Tibial artery (tissue), 4 donors: ENCODE measurements at places on chromosomes 4 and X.
A peak's percentile ranks its signal among the peaks of the same experiment; 100 is the strongest.

DNA sequence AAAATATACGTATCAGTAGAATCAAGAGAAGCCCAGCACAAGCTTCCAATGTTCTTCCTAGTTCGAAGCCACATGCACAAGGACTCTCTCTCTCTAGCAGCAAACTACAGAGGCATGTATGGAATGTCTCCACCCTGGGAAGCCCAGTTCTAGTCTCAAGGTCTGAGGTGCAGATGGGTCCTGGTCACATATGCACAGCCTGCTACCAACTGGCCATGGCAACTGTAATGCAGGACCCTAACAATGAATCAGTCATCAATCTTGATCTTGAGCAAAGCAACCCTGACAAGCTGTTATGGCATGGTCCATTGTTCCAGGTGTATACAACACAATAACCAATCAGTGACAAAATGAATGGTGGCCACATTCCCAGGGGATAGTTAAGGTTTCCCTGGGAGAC, 55.8 kb downstream of the MBNL3 start:
- H3K4me1 ChIP-seq, result no peaks in the 10 kb centered on the region
- no peak overlapping the region for H3K4me3 ChIP-seq
- no peak for DNase-seq
- H3K27me3 ChIP-seq, result no peaks in the 10 kb centered on the region
- H3K27ac ChIP-seq, result no peak overlapping the region
- H3K36me3 ChIP-seq, result no peaks in the 10 kb centered on the region

GRCh38 chr4:103067841-103068547, 8.6 kb downstream of the SLC9B2 start:
- no peak for DNase-seq
- no peaks in the 10 kb centered on the region for H3K27me3 ChIP-seq
- H3K4me3 ChIP-seq, result no peak overlapping the region
- no peaks in the 10 kb centered on the region for H3K36me3 ChIP-seq
- no peaks in the 10 kb centered on the region for H3K4me1 ChIP-seq

GRCh38 chr4:102594000-102594399, 92.8 kb downstream of the NFKB1 start:
- no peaks in the 10 kb centered on the region for H3K4me1 ChIP-seq
- H3K36me3 ChIP-seq, result peaks cover 62% of the 10 kb centered on the region

- H3K4me1 ChIP-seq, result peaks cover 3% of the 10 kb centered on the region
- H3K36me3 ChIP-seq, result no peaks in the 10 kb centered on the region
- H3K4me3 ChIP-seq, result no peak overlapping the region
- H3K27me3 ChIP-seq, result no peaks in the 10 kb centered on the region
These were observed 22.1 kb downstream of the LIMCH1 start for GRCh38 chr4:41559940-41560516.

GRCh38 chr4:30559481-30559880, 160.7 kb upstream of the PCDH7 start:
- no peak for DNase-seq
- H3K36me3 ChIP-seq, result no peaks in the 10 kb centered on the region
- H3K4me3 ChIP-seq, result no peak overlapping the region
- H3K4me1 ChIP-seq, result no peaks in the 10 kb centered on the region
- no peak overlapping the region for H3K27ac ChIP-seq
- H3K27me3 ChIP-seq, result no peaks in the 10 kb centered on the region

- DNase-seq, result no peak
- no peaks in the 10 kb centered on the region for H3K36me3 ChIP-seq
- H3K27ac ChIP-seq, result no peak overlapping the region
- H3K4me1 ChIP-seq, result no peaks in the 10 kb centered on the region
- no peak overlapping the region for H3K4me3 ChIP-seq
These were observed 66.1 kb downstream of the CDS1 start for GRCh38 chr4:84648863-84649647.

- no peak for DNase-seq
- no peak overlapping the region for H3K4me3 ChIP-seq
- H3K36me3 ChIP-seq, result no peaks in the 10 kb centered on the region
- no peaks in the 10 kb centered on the region for H3K4me1 ChIP-seq
- H3K27ac ChIP-seq, result no peak overlapping the region
These were observed 43.1 kb upstream of the KLHL2 start for GRCh38 chr4:165164257-165164656.

DNA sequence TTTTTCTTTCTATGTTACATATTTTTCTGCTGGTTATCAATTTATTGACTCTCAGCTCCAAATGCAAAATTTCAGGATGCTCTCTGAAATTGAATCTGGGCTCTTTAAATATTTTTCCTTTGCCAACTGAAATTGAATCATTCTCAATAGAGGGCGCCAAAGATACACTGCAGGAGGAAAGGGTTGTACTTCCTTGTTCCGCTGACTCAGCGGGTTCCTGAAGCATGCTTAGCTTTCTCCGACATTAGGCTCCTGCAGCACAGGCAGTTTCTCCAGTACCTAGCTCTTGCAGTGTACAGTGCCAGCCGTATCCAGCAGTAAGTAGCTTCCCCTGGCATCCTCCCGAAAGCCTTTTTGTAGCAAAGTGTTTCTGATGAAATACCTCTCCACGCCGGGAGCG, 28.8 kb upstream of the CFAP47 start:
- no peak overlapping the region for H3K4me3 ChIP-seq
- peak; percentile 19 for DNase-seq
- H3K4me1 ChIP-seq, result no peaks in the 10 kb centered on the region
- no peak overlapping the region for H3K27ac ChIP-seq

DNA sequence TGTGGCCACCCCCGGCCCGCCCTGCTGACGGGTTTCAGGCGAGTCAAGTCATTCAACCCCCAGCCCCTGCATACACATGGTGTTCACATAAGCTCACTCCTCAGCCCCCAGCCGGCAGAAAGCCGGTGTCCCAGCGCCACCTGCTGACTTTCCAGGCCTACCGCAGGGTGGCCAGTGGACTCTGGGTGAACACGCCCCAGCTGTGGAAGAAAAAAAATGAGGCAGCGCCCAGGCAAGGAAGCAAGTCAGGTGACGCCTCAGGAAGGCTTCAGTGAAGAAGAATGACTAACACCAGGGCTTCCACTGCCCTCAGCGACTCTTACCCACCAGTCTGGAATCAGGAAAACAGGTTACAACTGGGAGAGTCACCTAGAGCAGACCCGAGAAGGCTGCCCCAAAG, 15.8 kb downstream of the BCAP31 start:
- peaks cover 41% of the 10 kb centered on the region for H3K36me3 ChIP-seq
- no peak overlapping the region for H3K4me3 ChIP-seq
- peak; percentile 77 for DNase-seq

- H3K4me1 ChIP-seq, result no peaks in the 10 kb centered on the region
- H3K36me3 ChIP-seq, result no peaks in the 10 kb centered on the region
- no peak within 1 kb of the TSS for H3K27ac ChIP-seq
- peak within 1 kb of the TSS; percentile 33 for H3K4me3 ChIP-seq
- H3K27me3 ChIP-seq, result no peaks in the 10 kb centered on the region
- DNase-seq, result peak; percentile 41
These were observed at the start of gene CHRDL1 for GRCh38 chrX:110795645-110796406. Gene CHRDL1 (minus strand): TSS chrX:110795817. CDS start chrX:110792181, 3,636 bp downstream.

GRCh38 chr4:93317561-93317960, 511.0 kb upstream of the ATOH1 start:
- no peaks in the 10 kb centered on the region for H3K4me1 ChIP-seq
- H3K27ac ChIP-seq, result no peak overlapping the region
- no peak for DNase-seq

GRCh38 chr4:14863418-14864364, 138.6 kb upstream of the CPEB2 start:
- H3K36me3 ChIP-seq, result no peaks in the 10 kb centered on the region
- no peak for DNase-seq
- no peaks in the 10 kb centered on the region for H3K4me1 ChIP-seq
- H3K4me3 ChIP-seq, result no peak overlapping the region
- H3K27ac ChIP-seq, result peak overlapping the region; percentile 50
- no peaks in the 10 kb centered on the region for H3K27me3 ChIP-seq

DNA sequence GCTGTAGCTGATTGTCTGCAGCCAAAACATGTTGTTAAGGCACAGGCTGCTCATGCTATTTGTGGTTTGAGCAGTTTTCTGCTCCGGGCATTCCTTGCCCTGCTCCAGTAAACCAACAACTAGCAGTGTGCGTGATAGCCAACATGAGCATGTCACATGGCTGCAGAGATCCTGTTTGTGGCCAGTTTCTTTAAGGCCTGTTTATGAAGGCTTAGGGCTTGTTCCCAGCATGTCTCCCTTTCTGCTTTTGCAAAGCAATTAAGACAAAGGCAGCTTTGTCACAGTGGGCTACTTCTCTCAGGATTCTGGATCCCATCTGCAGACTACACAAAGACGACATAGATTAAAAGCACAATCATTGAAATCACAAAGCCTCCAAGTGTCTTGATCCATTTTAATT, 160.5 kb downstream of the ZNF518B start:
- no peaks in the 10 kb centered on the region for H3K27me3 ChIP-seq
- no peak overlapping the region for H3K27ac ChIP-seq
- no peaks in the 10 kb centered on the region for H3K36me3 ChIP-seq
- no peak for DNase-seq
- no peak overlapping the region for H3K4me3 ChIP-seq

DNA sequence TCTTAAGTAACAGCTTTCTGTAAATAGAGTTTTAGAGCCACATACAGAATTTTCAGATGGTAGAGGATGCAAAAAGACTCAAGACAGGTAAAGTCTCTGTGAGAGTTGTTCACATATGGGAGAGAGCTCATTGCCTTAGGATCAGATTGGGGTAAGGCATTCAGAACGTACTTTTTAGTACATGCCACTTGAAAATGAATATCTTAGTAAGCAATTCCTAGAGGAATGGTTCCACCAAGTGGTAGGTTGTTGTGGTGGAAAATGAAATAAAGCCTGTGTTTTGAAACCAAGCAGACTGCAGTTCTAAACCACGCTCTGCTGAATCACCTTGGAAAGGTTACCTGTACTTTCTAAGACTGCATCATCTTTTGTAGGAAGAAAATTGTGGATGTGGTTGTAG, 547.0 kb upstream of the LCORL start:
- no peaks in the 10 kb centered on the region for H3K4me1 ChIP-seq
- no peaks in the 10 kb centered on the region for H3K27me3 ChIP-seq
- H3K36me3 ChIP-seq, result no peaks in the 10 kb centered on the region
- H3K4me3 ChIP-seq, result no peak overlapping the region
- no peak overlapping the region for H3K27ac ChIP-seq

DNA sequence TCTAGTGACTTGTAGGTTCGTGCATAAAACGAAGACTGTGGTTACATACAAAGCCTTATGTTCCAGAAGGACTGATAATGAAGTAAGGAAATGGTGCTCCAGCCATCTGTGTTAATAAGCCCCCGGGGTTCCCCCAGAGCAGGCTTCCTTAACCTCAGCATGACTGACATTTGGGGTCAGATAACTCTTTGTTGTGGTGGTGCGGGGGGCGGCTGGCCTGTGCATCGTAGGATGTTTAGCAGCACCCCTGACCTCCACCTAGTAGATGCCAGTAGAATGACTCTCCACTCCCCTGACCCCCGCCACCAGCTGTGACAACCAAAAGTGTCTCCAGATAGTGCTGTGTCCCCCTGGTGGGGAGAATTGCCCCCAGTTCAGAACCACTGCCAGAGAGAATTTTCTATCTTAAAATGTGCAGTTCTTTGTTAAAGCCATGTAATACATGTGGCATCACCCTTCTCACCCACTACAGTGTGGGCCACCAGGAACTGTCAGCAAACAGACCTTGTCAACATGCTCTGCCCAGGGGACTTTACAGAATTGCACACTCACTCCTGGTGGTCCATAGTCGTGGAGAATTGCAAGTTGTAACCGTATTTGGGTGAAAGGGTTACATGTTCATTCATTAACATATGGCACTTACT, 7.5 kb downstream of the SH3KBP1 start:
- no peaks in the 10 kb centered on the region for H3K4me1 ChIP-seq
- no peak overlapping the region for H3K4me3 ChIP-seq
- no peaks in the 10 kb centered on the region for H3K36me3 ChIP-seq
- H3K27me3 ChIP-seq, result no peaks in the 10 kb centered on the region

GRCh38 chr4:177450426-177451107, 8.3 kb upstream of the AGA start:
- H3K4me1 ChIP-seq, result no peaks in the 10 kb centered on the region
- no peak for DNase-seq
- no peak overlapping the region for H3K4me3 ChIP-seq
- H3K27ac ChIP-seq, result no peak overlapping the region
- H3K27me3 ChIP-seq, result no peaks in the 10 kb centered on the region

DNA sequence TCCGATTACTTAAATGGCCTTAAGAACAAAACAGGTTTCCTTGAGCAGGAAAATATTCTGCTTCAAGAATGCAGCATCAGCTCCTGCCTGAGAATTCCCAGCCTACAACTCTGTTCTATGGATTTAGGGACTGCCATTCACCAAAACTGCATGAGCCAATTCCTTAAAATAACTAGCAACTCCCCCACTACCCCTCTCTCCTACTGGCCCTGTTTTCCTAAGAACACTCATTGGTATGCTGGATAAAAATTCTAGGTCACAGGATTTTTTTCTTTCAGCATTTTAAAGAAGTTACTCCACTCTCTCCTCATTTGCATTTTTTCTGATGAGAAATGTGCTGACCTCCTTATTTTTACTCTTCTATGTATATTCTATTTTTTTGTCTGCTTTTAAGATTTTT, 347.1 kb downstream of the IDS start:
- DNase-seq, result no peak
- H3K4me1 ChIP-seq, result no peaks in the 10 kb centered on the region
- no peak overlapping the region for H3K27ac ChIP-seq
- H3K4me3 ChIP-seq, result no peak overlapping the region
- H3K36me3 ChIP-seq, result no peaks in the 10 kb centered on the region

DNA sequence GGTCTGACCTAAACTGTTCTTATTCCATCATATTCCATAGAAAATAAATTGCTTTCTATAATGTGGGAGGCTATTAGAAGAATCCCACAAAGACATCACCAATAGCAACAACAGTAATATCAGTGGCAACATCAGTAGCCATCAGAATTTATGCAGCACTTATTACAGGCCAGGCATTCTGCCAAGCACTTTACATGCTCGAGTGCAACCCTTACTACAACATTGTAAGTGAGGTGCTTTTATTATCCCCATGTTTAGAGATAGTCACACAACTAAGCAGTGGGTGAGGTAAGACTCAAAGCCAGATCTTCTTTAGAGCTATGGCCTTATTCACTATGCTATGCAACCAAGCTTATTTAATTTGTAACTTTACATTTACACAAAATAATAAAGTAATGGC, 317.1 kb upstream of the BMP3 start:
- H3K27ac ChIP-seq, result no peak overlapping the region
- no peaks in the 10 kb centered on the region for H3K36me3 ChIP-seq
- no peaks in the 10 kb centered on the region for H3K27me3 ChIP-seq
- H3K4me1 ChIP-seq, result no peaks in the 10 kb centered on the region
- H3K4me3 ChIP-seq, result no peak overlapping the region

DNA sequence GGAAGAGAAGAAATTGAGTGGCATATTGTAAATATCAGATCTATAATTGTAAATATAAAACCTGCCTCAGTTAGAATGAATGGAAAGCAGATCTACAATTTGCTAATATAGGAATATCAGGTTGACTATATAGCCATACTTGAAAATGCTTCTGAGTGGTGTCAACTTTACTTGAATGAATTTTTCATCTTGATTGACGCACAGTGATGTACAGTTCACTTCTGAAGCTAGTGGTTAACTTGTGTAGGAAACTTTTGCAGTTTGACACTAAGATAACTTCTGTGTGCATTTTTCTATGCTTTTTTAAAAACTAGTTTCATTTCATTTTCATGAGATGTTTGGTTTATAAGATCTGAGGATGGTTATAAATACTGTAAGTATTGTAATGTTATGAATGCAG, 132.6 kb downstream of the TET2 start:
- H3K27me3 ChIP-seq, result no peaks in the 10 kb centered on the region
- H3K4me3 ChIP-seq, result no peak overlapping the region
- H3K27ac ChIP-seq, result no peak overlapping the region

- H3K4me1 ChIP-seq, result no peaks in the 10 kb centered on the region
- no peak for DNase-seq
- H3K27ac ChIP-seq, result no peak overlapping the region
- no peak overlapping the region for H3K4me3 ChIP-seq
- no peaks in the 10 kb centered on the region for H3K36me3 ChIP-seq
- H3K27me3 ChIP-seq, result no peaks in the 10 kb centered on the region
These were observed 664.0 kb upstream of the PCDH7 start for GRCh38 chr4:30056016-30056766.
